NCI-H1092 treated with DMSO at 0.1 percent for 48 hours (cell line): ENCODE measurements at places on chromosomes 2 and 18.

GRCh38 chr2:207133458-207133819 is 32.3 kb downstream of the KLF7 start:
- peak; percentile 27 for DNase-seq

GRCh38 chr2:85132834-85133637 is at the start of gene TCF7L1:
TSS of gene TCF7L1 (plus strand) at chr2:85133392. CDS start at chr2:85133685, 293 bp downstream.
- peak; percentile 29 for DNase-seq

- no peak for DNase-seq
Measured at GRCh38 chr2:25980076-25980887, 2.0 kb downstream of the KIF3C start.

DNA sequence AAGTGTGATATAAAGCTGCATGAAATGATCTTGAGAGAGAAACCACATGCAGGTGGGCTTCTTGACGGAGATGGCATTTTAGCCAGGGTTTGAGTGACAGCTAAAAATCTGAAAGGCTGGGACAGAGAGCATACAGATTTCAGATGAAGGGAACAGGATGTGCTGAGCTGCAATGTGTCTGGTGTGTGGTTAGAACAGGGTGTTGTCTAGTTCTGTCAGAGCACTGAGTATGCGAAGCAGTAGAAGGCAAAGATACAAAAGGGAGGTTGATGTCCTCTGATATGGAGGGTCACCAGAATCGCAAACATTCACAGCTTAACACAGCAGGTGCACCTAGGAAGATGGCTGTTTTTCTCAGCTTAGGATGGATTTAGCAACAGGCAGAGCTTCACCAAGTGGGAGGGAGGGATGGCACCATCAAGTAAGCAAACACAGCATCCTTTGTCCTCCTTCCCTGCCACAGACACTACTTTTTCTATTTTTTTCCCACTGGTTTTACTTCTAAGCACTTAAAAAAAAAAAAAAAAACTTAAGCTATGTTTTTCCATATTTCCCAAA is 182.5 kb downstream of the TMX3 start:
- no peak for DNase-seq

DNA sequence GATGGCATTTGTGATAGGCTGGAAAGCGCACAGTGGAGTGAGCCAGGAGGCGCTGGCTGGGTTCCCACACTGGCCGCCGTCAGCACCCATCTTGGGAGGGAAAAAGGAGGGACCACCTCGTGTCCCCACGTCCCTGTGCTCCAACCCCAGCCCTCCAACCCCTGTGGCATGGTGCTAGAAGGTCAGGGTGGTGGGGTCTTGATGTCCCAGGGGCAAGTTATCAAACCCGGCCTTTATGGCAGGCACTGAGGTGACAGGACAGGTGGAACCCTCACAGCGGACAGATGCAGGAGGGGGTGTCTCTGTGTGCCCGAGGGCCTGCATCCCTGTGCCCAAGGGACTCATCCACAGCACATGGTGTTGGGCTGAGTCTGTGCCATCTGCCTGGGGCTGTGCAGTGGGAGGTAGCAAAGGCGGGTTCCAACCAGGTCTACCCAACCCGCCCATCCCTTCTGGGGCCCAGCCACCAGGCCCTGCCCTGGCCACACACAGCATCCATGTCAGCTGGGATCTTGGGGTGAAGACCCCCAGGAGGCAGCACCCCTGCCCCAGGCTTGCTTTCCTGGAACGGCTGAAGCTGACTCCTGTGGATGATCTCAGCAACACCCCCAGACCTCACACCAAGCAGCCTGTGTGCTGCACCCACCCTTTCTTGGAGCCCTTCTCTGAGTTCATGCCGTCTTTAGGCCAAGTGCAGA is 246.1 kb downstream of the NDUFA10 start:
- no peak for DNase-seq

DNA sequence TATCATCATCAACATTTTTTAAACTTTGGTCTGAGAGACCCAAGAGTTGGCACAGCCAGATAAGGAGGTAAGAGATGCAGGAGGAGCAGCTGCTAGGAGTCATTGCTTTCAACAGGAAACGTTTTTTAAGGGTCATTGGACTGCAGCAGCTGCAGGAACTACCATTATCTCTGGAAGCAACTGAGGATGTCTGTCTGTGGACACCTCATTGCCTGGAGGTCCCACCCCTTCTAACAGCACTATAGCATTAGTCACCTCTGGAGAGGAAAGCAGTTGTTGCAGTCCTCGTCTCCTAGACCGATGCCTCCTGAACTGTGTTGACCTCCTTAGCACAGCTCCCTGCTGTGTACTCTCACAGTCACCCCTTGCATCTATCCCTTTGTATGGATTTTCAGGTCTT is 21.5 kb upstream of the FSHR start:
- DNase-seq: no peak

DNA sequence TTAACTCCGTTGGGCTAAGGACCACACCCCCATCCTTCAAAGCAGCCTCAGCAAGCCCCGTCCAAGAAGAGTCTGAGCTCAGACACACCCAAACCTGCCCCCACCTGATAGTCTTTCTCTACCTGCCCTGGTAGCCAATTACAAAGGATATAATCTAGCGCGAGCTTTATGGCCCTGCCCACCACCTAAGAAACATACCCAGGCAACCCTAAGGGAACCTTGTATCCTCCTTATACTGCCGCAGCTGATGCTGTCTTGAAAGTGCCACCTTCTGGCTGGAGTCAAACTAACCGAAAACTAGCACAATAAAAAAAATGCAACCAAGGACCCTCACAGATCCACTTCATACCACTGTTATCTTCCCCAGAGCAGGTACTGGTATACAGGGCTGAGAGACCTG is 628.3 kb upstream of the REG3G start:
- no peak for DNase-seq

DNA sequence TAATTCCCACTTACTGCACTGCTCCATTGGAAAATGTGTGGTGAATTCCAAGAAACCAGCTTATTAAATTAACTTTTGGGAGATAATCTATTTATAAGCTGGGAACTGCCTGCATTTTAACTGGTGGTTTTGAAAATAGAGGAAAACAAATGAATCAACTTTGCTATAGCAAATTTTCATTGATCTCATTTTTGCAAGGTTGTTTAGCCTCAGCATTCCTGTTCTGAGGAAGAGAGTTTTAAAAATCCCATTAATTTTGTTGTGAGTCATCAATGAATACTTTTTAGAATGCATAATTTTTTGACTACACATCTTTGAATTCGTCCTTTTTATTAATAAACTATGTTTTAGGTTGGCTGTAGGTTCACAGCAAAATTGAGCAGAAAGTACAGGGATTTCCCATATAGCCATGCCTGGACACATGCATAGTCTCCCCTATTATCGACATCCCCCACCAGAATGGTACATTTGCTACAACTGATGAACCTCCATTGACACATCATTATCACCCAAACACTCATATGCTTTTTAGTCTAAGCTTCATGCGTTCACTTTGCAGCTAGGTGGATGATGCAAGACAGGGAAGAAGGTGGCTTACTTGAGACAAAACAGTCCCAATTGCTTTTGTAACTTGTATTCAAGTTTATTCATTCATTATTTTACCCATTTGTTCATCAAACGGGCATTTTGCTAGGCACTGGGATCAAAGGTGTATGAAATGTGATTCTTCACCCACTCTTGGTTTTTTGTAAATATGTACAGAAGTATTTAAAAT is 106.9 kb downstream of the ZNF521 start:
- DNase-seq: no peak

GRCh38 chr18:7616661-7617060 is 49.5 kb downstream of the PTPRM start:
- no peak for DNase-seq

DNA sequence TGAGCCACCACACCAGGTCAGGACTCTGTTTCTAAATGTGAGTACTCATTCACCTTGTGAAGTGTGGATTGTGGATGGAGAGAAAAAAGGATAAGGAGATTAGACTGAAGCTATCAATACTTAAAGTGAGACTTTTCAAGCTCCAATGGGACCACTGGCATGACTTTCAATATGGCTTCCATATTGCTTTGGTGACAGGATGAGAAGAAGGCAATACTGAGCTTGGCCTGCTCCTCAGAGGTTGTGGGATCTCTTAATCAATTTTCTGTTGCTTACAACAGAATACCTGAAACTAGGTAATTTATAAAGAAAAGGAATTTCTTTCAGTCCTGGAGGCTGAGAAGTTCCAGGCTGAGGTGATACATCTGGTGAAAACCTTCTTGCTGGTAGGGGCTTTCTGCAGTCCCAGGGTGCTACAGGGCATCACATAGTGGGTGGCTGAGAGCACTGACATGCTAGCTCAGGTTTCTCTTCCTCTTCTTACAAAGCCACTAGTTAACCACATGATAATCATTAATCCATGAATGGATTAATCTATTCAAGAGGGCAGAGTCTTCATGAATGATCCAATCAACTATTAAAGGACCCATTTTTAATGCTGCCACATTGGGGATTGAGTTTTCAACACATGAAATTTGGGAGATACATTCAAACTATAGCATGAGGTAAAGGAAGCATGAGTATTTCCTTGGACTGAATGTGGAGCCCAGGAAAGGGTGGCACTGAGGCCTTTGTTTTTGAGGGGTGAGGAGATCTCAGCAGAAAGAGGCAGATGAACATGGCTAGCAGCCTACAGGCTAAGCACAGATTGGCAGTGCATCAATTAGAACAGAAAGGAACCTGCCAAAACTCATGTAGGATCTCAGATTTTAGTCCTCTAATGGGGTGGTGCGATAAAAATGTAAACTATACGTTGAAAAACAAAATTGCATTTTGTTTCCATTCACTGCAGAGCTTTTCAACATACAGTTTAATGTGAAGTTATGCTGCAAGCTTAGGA is 274.5 kb downstream of the PIK3C3 start:
- no peak for DNase-seq

GRCh38 chr2:177084607-177085006 is 128.0 kb upstream of the HNRNPA3 start:
- DNase-seq: no peak

DNA sequence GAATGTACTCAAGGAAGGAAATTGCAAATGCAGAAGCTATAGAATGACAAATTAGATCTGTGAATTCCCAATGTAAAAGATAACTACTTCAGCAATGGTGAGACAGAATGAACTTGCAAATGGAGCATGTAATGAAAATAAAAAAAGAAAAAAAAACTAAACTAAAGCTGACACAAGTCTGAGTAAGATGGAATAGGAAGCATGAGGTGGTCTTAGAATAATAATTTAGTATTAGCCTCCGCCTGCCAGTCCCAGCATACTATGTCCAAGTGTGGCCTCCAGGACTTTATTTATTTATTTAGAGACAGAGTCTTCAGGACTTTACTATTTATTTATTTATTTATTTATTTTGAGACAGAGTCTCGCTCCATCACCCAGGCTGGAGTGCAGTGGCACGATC is 37.4 kb upstream of the SLC39A10 start:
- DNase-seq: no peak

DNA sequence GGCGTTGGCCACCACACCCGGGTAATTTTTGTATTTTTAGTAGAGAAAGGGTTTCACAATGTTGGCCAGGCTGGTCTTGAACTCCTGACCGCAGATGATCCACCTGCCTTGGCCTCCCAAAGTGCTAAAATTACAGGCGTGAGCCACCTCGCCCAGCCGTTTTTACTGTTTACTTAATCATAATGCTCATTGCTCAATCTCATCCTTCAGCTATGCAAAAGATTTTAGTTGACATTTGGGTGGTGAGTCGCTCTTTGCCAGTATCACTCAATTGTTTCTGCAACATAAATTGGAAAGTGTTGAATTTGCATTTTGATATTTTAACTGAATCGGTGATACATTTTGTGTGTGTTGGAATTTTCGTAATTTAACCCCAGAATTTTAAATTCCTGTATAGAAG is 7.8 kb upstream of the ZNF532 start:
- DNase-seq: no peak

- no peak for DNase-seq
Measured at GRCh38 chr2:2464094-2464493, 133.0 kb upstream of the MYT1L start.

GRCh38 chr2:48528431-48528830 is 1.5 kb upstream of the STON1 start:
- no peak for DNase-seq

DNA sequence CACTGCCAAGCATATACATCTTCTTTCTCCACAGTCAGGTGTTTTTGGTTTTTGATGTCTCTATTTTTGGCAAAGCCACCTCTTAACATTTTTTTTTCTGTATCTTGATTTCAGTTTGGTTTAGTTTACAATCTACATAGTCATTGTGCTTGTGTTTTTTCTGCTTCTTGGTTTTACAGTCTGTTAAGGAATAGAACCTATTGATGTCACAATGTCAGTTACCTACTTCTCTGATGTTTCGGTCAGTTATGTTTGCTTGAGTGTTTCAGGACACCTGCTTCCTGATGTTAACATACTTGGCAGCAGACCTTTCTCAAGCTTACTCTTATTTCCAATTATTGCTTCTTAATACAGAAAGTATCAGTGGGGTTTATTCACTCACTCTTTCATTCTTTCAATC is 253.3 kb downstream of the SPAG16 start:
- DNase-seq: no peak

DNA sequence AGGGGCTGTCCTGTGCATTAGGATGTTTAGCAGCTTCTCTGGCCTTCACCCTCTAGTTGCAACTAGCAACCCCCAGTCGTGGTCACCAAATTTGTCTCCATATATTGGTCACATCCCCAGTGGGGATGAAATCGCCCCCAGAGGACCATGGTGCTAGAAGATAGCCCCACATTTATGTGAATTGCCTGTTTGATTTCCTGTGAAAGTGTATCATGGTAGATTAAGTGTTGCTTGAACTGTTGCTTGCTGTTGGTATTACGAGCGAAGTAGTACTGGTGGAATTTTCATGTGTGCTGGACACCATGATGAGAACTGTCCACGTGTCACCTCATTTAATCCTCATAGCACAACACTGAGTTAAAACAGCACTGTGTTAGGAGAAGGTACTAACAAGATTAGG is 59.4 kb downstream of the TSPYL6 start:
- no peak for DNase-seq

- no peak for DNase-seq
Measured at GRCh38 chr18:30081122-30081521, 961.4 kb downstream of the DSC3 start.

DNA sequence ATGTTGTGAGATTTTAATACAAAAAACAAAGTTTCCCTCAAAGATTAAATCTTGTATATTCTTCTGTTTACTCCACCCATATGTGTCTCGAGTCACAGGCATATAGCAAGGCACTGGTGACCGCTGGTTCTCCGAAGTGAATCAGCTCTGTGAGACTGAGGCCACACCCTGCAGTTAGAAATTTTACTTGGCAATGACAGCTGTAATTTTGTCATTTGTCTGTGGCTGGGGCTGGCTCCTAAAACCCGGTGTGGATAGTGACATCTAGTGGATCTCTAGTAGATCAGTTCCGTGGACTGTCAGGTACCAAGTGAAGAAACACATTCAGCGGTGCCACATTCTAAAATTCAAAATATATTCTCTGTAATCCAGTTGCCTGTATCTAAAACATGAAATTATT is 278.0 kb downstream of the NEDD4L start:
- peak; percentile 85 for DNase-seq

- no peak for DNase-seq
Measured at GRCh38 chr2:3110994-3111666, 266.5 kb downstream of the EIPR1 start.

GRCh38 chr18:11986061-11986460 is 4.8 kb downstream of the IMPA2 start:
- no peak for DNase-seq
